CD4-positive, alpha-beta T cell treated with Interleukin-1 beta for 1 hour (primary cell): ENCODE measurements at places on chromosomes 6 and 20.
A peak's percentile ranks its signal among the peaks of the same experiment; 100 is the strongest.

GRCh38 chr6:134029495-134030455 lies 22.6 kb downstream of the SLC2A12 start:
- no peak for DNase-seq

DNA sequence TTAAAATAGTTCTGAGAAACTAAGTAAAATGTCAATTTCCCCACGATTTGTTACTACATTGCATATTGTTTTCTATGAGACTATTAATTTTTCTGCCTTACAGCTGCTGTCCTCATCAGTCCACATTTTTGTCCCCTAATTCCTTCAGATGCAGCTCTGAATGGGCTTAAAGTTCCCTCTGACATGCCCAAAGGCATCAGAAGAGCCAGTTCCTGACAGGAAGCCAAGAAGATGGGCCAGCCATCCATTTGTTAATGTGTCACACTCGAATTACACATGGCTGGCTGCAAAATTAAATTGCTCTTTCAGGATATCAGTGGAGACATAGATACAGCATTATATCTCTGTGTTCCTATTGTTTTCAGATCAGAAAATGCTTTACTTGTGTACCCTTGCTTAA lies 1223.0 kb downstream of the EPHA7 start:
- DNase-seq = no peak

DNA sequence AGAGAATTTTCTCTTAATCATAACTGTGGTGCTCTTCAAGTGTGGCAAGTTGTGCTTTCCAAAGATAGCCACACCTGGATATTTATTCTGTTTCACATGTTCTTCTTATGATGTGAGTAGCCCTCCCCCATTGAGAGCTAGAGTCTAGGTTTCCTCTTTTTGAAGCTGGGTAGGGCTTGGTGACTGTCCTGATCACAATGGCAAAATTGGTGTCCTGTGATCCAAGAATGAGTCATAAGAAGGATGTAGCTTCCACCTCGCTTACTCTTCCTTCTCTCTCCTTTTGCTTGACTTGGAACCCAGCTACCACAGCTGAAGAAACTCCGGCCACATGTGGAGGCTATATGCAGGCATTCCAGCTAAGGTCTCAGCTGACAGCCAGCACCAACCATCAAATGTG lies 7.4 kb upstream of the IGF2R start:
- DNase-seq = peak; percentile 19

GRCh38 chr20:63086421-63087235 lies 79.9 kb upstream of the BHLHE23 start:
- no peak for DNase-seq

DNA sequence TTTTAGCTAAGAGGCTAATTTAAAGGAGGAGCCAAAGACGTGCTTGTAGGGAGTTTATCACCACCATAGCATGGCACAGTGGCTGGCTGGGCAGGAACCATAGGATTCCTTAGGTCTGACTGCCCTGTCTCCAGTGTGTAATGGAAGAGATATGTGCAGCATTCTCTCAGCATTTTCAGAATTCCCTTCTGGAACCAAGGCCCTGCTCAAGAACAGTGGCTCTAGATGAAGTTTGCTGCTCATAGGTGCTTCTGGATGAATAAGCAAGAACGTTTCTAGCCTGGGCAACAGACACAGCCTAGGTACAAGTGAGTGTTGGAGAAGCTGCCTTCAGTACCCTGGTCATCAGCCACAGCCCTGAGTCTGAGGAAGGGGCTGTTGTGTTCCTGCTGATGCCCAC lies 69.1 kb downstream of the LCA5 start:
- no peak for DNase-seq

- DNase-seq = no peak
Measured at GRCh38 chr6:150091476-150091875, 22.6 kb upstream of the ULBP3 start.

DNA sequence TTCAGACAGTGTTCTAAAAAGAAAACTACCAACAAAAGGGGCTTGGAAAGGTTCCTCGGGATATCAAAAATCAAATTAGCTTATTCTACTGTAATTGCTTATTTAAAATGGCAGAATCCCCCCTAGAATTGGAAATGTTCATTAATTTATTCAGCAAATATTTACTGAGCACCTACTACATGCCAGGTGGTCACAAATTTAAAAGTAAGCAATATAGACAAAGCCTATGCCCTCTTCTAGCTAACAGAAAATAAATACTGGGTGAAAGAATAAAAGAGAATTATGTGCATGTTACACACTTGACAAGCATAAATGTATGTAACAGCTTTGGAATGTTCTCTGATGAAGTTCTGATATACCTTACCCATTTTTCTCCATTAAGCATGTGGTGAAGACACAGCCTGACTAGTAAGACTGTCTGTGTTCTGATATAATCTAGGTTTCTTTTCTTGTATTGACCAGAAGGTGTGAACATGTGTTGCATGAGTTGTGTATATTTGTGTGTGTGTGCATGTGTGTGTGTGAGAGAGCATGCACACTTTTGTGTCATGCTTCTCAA lies 606.7 kb upstream of the CITED2 start:
- DNase-seq = no peak

- no peak for DNase-seq
Measured at GRCh38 chr20:63940071-63940471, 16.1 kb downstream of the UCKL1 start.

GRCh38 chr20:63133481-63134091 lies 82.3 kb downstream of the YTHDF1 start:
- DNase-seq = no peak

- no peak for DNase-seq
Measured at GRCh38 chr6:38783443-38784228, 68.5 kb downstream of the DNAH8 start.

GRCh38 chr6:123745895-123746294 lies 57.8 kb upstream of the NKAIN2 start:
- no peak for DNase-seq

- no peak for DNase-seq
Measured at GRCh38 chr20:14264869-14265268, 72.5 kb downstream of the FLRT3 start.

DNA sequence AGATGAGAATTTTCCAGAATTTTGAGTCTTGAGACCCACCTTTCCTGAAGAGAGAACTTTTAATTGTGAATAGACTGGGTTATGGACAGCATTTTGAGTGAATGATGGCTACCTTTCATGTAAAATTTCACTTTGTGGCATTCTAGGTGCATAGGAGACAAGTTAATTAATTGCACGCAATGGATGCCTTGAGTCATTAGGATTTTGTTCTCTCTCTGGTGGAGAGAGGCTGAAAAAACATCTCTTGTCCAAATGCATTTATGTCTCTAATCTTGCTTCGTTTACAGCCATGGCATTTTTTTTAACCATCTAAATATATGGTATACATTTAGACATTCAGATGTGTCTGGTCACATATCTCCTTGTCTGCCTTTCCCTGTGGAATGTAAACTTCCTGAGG lies 3.1 kb downstream of the RHAG start:
- no peak for DNase-seq

- DNase-seq = no peak
Measured at GRCh38 chr6:38867726-38868125, 152.6 kb downstream of the DNAH8 start.

DNA sequence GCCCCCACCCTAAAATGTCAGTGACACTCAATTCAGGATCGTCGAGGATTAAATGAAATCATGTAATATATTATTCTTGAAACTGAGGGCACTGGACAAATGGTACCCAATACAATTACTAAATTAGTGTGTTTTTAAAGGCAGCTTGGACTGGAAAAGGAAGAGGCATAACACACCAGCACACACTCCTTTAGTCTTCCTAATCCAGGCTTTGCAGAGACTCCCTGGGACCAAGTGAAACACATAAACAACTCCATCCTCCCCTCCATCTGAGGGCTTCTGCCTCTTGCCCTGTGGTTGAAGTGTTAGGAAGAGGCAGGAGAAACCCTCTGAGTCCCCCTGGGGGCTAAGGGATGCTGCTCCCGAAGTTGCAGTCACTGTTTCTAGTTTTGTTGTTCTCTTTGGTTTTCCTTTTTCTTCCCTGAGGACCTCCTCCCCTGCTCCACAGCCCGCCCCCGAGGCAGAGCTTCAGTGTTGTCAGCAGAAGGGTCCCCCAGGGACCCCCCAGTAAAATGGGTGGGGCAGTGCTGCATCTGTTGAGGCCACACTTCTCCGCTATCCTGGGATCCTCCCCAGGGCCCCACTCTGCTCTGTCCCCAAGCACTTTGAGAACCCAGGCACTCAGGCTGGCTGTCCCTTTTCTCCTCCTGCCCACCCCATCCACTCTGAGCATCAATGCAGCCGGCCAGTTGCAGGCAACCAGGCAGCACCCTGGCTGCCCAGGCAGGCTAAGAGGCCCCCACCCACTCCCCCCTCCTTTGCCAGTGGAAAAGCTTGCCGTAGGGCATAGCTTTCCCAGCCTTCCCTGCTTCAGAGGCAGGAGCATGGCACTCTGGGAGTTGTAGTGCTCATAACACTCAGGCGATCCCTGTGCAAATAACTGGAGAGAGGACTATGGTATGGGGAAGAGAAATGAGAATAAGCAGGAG lies 5.9 kb downstream of the TMEM63B start:
- no peak for DNase-seq

DNA sequence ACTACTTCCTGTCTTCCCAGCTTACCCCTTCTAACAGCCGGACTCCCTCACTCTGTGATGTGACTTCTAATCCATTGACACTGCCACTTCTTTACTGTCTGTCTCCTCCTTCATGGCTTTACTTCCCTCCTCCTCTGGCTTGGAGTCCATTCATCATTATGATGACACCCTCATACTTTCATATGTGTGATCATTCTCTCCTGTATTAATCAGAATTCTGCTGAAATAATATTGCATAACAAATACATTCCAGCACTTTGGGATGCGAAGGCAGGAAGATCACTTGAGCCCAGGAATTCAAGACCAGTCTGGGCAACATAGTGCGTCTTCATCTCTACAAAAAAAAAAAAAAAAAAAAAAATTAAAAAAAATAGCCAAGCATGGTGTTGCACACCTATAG lies 147.9 kb upstream of the BTBD3 start:
- DNase-seq = no peak

GRCh38 chr6:106674541-106675229 lies 45.3 kb downstream of the QRSL1 start:
- no peak for DNase-seq

DNA sequence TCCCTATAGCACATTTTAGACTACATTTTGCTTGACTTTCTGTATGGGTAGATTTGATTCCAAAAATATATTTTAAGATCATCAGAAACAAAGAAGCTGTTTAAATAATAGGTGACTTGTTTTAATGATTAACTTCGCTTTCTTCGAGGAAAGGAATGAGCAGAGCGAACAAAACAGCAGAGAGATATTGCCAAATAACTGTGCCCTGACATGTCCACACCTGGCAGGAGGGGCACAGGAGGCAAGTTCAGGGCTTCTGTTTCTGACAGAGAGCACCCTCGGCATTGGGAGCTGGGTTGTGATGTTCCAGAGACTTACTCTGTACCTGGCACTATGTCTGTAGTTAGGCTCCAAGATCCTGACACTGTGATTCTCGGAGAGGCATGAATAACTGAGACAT lies 155.7 kb upstream of the SASH1 start:
- DNase-seq = no peak

DNA sequence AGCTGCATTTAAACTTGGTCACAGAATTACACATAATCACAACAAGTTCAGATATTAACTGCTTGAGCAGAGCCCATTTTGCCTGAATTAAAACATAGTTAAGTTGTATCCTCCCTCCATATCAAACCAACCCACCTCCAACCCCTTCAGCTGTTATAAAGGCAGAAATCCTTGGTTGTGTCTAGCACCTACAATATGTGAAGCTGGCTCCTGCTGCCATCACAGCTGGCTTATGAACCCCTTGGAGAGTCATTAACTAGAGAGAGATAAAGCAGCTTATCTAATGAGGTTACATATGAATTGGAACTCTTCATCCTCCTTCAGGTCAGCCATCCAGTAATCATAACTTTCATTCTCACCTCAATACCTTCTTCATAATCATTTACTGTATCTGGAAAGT lies 101.8 kb downstream of the EPHA7 start:
- no peak for DNase-seq

DNA sequence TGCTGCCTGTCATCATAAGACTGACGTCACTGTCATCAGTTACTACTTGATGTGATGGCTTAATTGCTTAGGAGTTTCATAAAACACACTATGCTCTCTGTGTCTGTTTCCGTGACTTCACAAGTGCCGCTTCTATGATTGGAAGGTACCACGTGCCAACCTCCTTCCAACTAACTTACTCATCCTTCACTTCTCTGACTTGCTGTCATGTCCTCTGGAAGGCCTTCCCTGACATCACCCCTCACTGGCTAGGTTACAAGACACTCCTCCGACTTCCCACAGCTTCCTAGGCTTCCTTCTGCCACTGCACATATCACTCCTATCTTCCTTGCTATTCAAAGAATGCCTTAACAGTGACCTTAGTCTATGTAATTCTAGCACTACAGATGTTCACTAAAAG lies 20.4 kb downstream of the SERINC3 start:
- DNase-seq = no peak

DNA sequence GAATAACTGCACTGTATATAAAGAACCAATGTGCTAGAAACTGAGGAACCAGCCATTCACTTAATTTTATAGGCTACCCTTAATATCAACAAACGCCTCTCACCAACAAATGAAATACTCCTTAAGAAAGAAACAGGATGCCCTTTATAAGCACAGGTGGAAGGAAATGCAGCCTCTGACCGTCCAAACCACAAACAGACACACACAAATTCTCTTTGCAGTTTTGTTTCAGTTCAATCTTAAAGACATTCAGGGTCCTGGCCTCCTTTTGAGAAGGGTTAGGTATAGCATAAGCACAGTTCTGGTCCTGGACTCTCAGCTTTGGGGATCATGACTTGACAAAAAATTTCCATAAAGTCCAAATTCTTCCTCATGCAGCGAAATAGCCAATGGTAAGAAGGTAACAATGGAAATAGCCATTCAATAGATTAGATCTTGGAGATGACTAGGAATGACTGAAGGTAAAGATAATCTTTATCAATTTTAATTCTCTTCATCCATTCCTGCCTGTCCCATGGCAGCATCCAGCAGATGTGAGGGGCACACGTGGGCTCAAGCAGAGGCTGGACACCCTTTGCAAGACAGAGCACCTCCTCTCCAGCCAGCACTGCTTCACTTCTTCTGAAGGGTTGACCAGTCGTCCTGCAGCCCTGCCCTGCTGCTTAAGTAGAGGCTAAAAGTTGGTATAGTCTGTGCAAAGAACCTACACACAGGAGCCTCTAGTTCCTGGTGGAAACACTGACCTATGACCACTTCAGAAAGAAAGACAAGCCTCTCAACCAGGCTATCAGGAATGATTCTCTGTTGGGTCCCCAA lies 123.9 kb downstream of the CD83 start:
- DNase-seq = no peak

DNA sequence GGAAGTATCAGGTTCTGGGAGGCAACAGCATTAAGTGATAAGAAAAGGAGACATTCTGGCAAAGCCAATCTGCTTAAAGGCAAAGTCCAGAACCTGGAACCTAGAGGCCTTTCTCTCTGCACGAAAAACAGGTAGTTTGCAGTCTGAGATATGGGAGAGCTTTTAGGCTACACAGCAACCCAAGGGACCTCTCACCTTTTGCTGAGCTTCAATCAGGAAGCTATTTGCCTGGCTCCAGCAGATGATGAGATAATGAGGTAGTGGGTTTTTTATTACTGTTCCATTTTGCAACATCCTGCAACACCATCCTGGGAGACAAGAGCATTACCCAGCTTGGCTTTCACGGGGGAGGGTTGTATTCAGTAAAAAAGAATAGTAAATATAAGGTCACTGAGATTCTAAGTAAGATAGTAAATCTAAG lies 143.1 kb downstream of the ADGRG6 start:
- DNase-seq = no peak
